ENCODE measurements at places on chromosomes 5 and 9.

GRCh38 chr5:86461169-86461956 is 156.4 kb upstream of the COX7C start:
- no peak for DNase-seq

GRCh38 chr5:159274676-159275075 is 11.6 kb downstream of the UBLCP1 start:
- no peak for DNase-seq

GRCh38 chr9:120091206-120091605 is 488.8 kb downstream of the CDK5RAP2 start:
- no peak for DNase-seq

DNA sequence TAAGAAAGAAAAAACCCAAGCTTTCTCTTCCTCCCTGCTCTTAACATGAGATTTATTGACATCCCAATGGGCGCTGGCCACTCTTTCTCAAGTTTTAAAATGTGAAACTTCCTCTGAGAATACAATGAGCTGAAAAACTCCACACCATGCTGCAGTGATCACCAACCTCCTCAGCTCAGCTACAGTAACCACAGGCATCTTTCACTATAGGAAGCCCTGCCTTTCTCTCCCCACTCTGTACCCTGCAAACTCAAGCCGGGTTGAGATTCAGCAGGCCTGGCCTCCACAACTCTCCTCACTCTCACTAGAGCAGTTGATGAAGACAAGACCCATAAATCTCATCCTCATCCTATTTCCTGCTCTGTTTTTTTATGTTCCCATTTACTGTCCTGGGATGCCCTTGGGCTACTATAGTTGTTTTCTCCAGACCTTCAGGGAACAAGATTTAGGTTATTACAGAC is 48.3 kb downstream of the SH3TC2 start:
- DNase-seq: no peak
